ENCODE measurements at places on chromosomes 6 and 20.

DNA sequence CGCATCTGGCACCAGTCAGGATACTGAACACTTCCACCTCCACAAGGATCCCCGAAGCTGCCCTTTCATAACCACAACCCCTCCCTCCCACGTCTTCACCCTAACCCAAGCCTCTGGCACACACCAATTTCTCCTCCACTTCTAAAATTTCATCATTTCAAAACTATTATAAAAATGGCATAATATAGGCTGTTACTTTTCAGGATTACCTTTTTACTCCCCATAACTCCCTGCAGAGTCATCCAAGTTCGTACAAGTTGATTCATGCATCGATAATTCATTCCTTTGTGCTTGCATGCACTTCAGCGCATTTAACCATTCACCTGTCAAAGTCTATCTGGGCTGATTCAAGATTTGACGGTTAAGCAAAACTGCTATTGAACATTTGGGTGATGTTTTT lies 30.6 kb upstream of the LY86 start:
- DNase-seq = no peak

GRCh38 chr6:155946860-155947259 lies 491.2 kb upstream of the NOX3 start:
- DNase-seq = no peak

DNA sequence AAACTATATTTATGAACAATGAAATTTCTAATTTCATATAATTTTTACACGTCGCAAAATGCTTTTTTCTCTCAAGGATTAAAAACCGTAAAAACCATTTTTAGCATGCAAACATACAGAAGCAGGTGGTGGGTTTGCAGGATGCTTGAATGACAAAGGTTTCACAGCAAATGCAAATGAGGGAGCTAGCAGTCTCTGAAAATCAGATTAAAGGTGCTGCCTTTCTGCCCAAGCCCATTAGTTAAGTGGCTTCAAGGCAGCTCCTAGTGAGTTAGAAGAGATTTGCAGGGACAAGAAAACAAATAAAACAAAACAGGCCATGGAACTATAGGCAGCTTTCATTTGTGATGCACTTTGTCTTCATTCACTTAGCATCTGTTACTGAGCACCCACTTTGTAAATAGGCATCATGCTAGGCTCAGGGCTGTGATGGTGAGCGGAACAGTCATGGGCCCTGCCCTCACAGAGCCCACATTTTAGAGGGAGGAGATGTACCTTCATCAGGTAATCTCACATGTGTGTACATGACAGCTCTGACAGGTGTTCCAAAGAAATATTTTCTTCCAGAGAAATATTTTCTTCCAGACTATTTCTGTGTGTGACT lies 29.5 kb downstream of the NAPB start:
- no peak for DNase-seq

- DNase-seq = no peak
Observed at GRCh38 chr6:164049517-164049988, 635.0 kb downstream of the QKI start.

DNA sequence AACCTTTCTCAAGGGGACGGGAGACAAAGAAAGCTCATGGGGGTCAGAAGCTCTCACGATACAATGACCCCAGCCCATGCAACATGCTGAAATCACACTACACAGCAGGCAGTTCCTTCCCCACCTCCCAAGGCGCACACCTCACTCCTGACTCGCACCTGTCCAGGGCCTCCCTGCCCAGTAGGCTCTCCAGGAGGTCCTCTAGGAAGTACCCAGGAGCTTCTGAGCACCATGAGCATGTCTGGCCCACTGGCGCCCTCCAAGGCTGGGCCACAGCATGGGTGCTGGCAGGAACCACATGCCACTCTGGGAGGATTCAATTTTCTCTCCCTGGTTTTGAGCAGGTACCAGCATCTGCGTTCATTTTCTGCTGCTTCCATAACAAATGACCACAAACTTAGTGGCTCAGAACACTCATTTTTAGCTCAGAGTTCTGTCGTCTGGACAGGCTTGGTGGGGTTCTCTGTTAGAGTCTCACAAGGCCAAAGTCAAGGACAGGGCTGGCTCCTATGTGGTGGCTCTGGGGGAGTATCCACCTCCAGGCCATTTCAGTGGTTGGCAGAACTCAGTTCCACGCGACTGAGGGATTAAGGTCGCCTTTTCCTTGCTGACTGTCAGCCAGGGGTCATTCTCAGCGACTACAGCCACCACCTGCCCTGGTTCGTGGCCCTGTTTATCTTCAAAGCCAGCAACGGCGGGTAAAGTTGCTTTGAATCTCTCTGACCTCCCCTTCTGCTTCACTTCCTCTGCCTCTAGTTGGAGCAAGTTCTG lies 32.7 kb downstream of the ACSS1 start:
- no peak for DNase-seq

- no peak for DNase-seq
Observed at GRCh38 chr6:75211920-75212590, 6.2 kb upstream of the COL12A1 start.

- DNase-seq = no peak
Observed at GRCh38 chr20:47334022-47334551, 22.4 kb downstream of the ZMYND8 start.

DNA sequence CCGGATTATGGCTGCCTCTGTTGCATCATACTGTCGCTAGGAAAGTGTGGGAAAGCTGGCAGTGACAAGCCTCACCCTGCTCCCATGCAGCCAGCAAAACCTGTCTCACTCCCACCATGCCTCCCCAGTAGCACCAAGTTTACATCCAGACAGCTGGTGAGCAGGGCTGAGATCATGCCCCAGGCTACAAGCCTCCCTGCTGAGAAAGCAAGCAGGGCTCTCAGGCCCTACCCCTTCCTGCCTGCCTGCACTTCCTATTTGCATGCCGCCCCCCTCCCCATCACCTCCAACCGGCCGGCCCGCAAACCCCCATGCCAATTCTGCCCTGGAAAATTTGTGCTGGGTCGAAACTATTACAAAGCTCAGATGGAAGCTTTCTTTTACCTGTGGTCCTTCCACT lies 408.2 kb upstream of the FKBP1C start:
- no peak for DNase-seq

DNA sequence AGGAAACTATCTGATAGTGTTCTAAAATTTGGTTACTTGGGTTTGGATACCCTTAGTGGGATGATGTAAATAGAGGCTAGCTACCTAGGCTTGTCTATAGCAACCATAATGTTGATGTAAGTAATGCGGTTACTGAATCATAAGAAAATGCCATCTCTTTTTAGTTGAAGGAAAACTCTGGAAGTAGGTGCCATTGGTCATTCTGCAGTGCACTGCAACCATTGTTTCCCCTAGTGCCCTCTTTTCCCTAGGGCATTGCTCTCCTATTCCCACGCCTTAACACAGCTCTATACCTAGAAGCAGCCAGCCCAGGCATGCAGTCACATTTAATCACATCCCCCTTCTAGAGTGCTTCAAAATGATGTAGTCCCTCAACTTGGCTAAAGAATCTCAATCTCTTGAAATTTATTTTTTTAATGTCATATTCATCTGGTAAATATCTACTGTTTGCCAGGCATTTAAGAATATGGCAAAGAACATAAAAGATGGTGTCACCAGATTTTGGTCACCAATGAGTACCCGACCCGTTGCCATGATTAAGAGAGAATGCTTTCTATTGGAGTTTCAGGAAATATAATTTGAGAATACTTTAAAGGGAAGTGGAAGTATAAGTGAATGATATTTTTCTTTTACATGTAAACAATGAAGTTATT lies 10.4 kb downstream of the LOC128125822 start:
- no peak for DNase-seq

- DNase-seq = no peak
Observed at GRCh38 chr20:7090811-7091210, 323.3 kb downstream of the BMP2 start.

DNA sequence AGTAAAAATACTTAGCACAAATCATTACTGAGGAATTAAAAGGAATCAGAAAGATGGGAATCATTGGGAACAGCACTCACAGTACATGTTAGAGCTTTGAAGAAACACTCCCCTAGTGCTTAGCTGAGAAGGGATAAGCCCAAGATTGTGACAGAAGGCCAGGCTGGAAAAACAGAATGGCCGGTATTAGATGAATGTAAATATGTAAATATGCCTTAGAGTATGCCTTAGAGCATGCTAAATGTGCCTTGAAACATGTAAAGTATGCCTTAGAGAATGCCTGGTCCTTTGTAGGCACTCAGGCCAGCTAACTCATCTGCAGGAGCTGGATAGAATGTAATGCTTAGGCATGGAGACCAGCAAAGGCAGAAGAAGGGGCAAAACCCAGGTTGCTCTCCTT lies 10.6 kb upstream of the TENT5A start:
- DNase-seq = no peak

DNA sequence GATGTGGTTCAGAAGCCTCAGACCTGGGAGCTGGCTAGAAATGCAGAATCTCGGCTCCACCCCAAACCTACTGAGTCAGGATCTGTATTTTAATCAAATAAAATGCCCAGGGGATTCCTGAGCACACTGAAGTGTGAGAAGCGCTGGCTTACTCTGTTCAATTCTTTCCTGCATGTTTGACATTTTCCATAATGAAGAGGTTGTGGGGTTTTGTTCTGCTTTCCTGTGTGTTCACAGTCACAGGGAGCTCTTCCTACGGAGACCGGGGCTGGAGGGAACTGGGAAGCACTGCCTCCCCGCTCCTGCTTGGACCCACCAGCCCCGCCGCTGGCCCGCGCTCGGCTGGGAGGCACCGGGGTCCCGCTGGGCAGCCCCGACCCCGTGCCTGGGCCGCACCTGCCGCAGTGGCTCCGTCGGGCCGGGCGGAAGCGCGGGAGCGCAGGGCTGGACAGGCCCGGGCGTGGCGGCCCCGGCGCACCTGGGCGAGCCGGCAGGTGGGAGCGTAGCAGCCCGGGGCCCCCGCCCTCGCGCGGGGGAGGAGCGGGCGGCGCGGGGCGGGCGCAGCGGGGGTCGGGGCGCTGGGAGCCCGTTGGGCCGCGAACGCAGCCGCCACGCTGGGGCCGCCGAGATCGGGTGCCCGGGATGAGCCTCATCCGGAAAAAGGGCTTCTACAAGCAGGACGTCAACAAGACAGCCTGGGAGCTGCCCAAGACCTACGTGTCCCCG lies at the start of gene MAPK13:
TSS of gene MAPK13 (plus strand) at position 573 of the 726 bp plus-strand sequence. CDS start at position 643, 70 bp downstream.
- no peak for DNase-seq

- no peak for DNase-seq
Observed at GRCh38 chr20:6008254-6008653, 45.6 kb downstream of the LRRN4 start.

GRCh38 chr6:13715444-13715883 lies 3.8 kb upstream of the RANBP9 start:
- DNase-seq = no peak

DNA sequence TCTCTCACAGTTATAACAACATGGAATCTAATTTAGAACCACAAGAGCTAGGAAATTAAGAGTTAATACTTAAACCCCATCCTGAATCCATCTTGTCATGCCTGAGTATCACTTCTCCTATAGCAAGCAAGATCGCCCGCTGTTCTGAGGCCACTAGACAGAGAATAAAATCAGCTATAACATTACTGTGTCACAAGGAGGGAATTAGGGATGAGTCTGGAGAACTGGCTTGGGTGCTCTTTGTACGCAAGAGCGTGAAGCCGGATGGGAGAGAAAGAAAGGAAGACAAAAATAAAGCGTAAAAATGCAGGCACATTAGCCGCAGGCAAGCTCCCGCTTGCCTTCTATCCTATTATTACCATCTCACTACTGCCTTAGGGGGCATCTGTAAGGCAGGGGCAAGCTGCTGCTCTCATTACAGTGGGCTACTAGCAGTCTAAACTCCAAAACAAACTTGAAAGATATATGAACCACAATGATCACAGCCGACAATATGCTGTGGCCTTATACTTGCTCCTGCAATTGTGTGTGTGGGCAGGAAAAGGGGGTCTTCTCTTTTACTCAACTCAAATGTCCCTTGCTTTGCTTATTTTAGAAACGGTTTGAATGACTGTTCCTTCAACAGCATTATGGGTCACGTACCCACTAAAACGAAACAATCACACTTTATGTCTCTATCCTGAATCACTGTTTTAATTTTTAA lies 81.9 kb downstream of the GJA10 start:
- DNase-seq = no peak

DNA sequence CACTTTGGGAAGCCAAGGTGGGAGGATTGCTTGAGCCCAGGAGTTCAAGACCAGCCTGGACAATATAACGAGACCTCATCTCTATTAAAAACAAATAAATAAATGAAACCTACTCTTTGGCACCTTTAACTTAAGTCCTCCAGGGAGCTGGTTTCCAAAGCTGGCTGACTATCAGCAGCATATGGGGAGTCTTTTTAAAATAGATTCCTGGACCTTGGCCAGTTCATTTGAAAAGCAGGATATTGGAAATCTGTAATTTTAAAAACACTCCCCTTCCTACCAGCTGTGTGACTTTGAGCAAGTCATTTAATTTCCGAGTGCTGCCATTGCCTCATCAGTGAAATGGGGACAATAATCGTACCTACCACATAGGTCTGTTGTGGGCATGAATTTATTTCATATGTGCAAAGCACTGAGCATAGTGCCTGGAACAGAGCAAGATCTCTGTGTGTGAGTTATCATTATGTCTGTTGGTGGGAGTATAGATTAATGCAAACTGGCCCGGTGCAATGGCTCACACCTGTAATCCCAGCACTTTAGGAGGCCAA lies 40.9 kb upstream of the PTPN1 start:
- DNase-seq = no peak

GRCh38 chr6:130922922-130923321 lies 95.7 kb downstream of the SMLR1 start:
- no peak for DNase-seq

GRCh38 chr6:5278047-5278446 lies 16.7 kb downstream of the FARS2 start:
- DNase-seq = no peak

GRCh38 chr6:168703990-168704389 lies 263.0 kb downstream of the SMOC2 start:
- no peak for DNase-seq

- no peak for DNase-seq
Observed at GRCh38 chr20:57943950-57944349, 234.1 kb upstream of the PMEPA1 start.

- DNase-seq = no peak
Observed at GRCh38 chr6:72930556-72931132, 294.7 kb downstream of the KHDC1L start.

GRCh38 chr6:169763308-169763707 lies 11.9 kb downstream of the ERMARD start:
- DNase-seq = no peak

GRCh38 chr6:18186540-18187250 lies 31.5 kb downstream of the KDM1B start:
- DNase-seq = no peak

DNA sequence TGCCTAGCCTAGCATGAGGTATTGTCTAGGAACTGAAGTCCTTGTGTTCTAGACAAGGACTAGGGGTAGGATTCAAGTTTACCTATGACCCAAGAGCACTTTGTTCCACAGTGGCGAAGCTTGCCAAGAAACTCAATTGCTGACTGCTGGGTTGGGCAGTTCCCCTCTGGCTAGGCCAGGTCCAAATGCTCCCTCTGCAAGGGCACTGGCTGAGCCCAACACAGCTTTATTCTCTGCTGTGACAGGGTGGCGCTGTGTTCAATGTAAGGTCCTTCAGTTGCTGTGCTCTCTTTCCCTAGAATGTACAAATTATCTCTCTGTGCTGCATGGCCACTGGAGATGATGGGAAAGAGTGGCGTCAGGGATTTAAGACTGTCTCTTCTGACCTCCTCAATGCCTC lies 950.8 kb downstream of the HACE1 start:
- DNase-seq = no peak

GRCh38 chr6:126422912-126423311 lies 83.0 kb downstream of the CENPW start:
- no peak for DNase-seq

All from stimulated activated CD8-positive, alpha-beta memory T cell treated with anti-CD3 and anti-CD28 coated beads, Interleukin-7, amount 100 ng/mL, for 1 hour (primary cell).